ENCODE measurements at places on chromosomes 3 and 15. TPM values are rescaled to one million over a fixed set of nuclear protein-coding genes. Genes with fewer than 3 reads are reported as not detected.

DTX3L gene
- total RNA-seq, result 6.7 TPM

IGSF10 gene
- total RNA-seq, result 4.8 TPM

MESP2 gene
- 0.92 TPM for total RNA-seq

ZIC4 gene
- 38.1 TPM for total RNA-seq

ISLR gene
- total RNA-seq, result 14.5 TPM

MAP1A gene
- total RNA-seq, result 97.6 TPM

NEK10 gene
- 58.8 TPM for total RNA-seq

SCN11A gene
- 0.46 TPM for total RNA-seq

CRTAP gene
- 15.7 TPM for total RNA-seq

GP5 gene
- under 0.01 TPM for total RNA-seq

SLC9C1 gene
- total RNA-seq, result 0.23 TPM

EXD1 gene
- total RNA-seq, result under 0.01 TPM

RASL12 gene
- total RNA-seq, result 6.2 TPM

MORC1 gene
- total RNA-seq, result 0.23 TPM

P2RY1 gene
- 63.9 TPM for total RNA-seq

NTRK3 gene
- total RNA-seq, result 65.7 TPM

IL5RA gene
- total RNA-seq, result 11.1 TPM

STRIT1 gene
- total RNA-seq, result 2.1 TPM

COX17 gene
- total RNA-seq, result 22.6 TPM

FES gene
- total RNA-seq, result 6.0 TPM

TP63 gene
- 0.23 TPM for total RNA-seq

GOLGA8T gene
- 0.69 TPM for total RNA-seq

AGBL1 gene
- total RNA-seq, result 3.0 TPM

GABRA5 gene
- 103 TPM for total RNA-seq

SLC24A5 gene
- total RNA-seq, result 0.92 TPM

ZBED2 gene
- not detected for total RNA-seq

TRH gene
- total RNA-seq, result 29.1 TPM

NECTIN3 gene
- total RNA-seq, result 78.0 TPM

EIF4G1 gene
- 119 TPM for total RNA-seq

HIGD1A gene
- 159 TPM for total RNA-seq

GABRR3 gene
- not detected for total RNA-seq

CIB2 gene
- total RNA-seq, result 41.5 TPM

GDPGP1 gene
- total RNA-seq, result 8.3 TPM

NAA80 gene
- total RNA-seq, result 5.5 TPM

GRM7 gene
- total RNA-seq, result 76.1 TPM

CMTM7 gene
- total RNA-seq, result 0.69 TPM

PLA2G4F gene
- not detected for total RNA-seq

TTLL13 gene
- total RNA-seq, result not detected

CEMIP gene
- total RNA-seq, result 3.9 TPM

SNX33 gene
- 2.5 TPM for total RNA-seq

CNBP gene
- 165 TPM for total RNA-seq

WDR76 gene
- total RNA-seq, result 12.5 TPM

ITIH1 gene
- not detected for total RNA-seq

RCN2 gene
- 124 TPM for total RNA-seq

MCCC1 gene
- 36.7 TPM for total RNA-seq

IL12A gene
- 1.4 TPM for total RNA-seq

SHF gene
- 32.5 TPM for total RNA-seq

EEFSEC gene
- 8.1 TPM for total RNA-seq

FILIP1L gene
- total RNA-seq, result 3.5 TPM

DLEC1 gene
- 3.0 TPM for total RNA-seq

LYZL4 gene
- total RNA-seq, result not detected

C3orf22 gene
- not detected for total RNA-seq

All from diencephalon (tissue), 1 donor.